ENCODE measurements at places on chromosomes 6 and 20.

DNA sequence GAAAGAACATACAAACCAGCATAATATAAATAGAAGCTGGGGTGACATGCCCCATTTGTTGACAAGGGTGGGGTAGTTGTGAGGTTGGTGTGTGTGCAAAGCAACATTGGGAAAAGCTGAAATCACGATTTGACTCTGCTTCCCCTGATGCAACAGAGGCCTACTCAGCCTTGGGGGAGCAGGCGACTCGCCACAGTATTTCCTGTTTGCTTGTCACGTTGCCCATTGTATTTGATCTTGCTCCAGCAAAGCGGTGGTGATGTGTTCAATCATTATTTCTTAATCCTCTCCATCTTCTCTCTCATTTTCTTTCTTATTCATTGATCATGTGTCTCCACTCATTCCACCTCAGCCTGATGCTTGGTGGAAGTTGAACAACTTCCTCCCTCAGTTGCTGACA, 165.8 kb upstream of the CITED2 start:
- peak; percentile 93 for DNase-seq

- no peak for DNase-seq
These were observed 45.7 kb upstream of the MCUR1 start for GRCh38 chr6:13859871-13860555.

- DNase-seq = peak; percentile 6
These were observed 54.1 kb upstream of the SALL4 start for GRCh38 chr20:51856432-51856831.

GRCh38 chr6:169905041-169905807, 153.8 kb downstream of the ERMARD start:
- peak; percentile 74 for DNase-seq

GRCh38 chr20:63903796-63904561, 9.1 kb downstream of the DNAJC5 start:
- DNase-seq = no peak

- DNase-seq = peak; percentile 5
These were observed 581.6 kb upstream of the FLRT3 start for GRCh38 chr20:14918976-14919375.

DNA sequence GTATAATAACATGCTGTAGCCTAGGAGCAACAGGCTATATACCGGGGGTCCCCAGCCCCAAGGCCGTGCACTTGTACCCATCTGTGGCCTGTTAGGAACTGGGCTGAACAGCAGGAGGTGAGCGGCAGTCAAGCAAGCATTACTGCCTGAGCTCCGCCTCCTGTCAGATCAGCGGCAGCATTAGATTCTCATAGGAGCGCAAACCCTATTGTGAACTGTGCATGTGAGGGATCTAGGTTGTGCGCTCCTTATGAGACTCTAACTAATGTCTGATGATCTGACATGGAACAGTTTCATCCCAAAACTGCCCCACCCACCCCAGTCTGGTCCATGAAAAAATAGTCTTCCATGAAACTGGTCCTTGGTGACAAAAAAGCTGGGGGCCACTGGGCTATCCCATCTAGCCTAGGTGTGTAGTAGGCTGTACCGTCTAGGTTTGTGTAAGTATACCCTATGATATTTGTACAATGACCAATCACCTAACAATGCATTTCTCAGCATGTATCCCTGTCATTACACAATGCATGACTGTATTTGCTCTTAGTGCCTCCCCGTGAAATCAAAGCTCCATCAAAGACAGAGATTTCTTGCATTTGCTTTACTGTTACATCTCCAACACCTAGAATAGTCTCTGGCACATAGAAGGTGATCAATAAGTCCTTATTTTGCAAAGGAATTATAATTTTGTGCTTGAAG, 30.8 kb downstream of the NHSL1 start:
- peak; percentile 70 for DNase-seq

GRCh38 chr6:157908369-157909281, 73.0 kb upstream of the SYNJ2 start:
- no peak for DNase-seq

- DNase-seq = no peak
These were observed 26.7 kb downstream of the MAN1A1 start for GRCh38 chr6:119322715-119323350.
